M059J (cell line): ENCODE measurements at places on chromosomes 5 and 9.

DNA sequence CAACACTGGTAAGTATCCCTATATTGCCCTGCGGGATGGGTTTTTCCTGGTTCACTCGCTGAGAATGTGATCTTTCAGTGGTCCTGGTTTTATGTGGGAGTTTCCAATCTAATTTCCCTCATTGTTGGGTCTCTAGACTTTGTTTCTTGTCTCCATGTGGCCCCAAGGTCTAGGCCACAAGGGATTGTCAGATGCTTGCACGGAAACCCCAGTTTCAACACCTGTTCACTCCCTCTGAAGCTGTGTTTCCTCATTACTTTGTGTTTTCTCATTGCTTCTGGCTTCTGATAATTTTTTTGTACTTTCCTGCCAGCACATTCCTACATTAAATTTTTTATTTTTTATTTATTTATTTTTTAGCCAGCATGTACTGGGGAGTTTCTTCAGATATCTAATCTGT is 191.5 kb downstream of the TTLL11 start:
- DNase-seq, result no peak

- no peak for DNase-seq
Measured at GRCh38 chr5:51859624-51860023, 476.4 kb downstream of the ISL1 start.

DNA sequence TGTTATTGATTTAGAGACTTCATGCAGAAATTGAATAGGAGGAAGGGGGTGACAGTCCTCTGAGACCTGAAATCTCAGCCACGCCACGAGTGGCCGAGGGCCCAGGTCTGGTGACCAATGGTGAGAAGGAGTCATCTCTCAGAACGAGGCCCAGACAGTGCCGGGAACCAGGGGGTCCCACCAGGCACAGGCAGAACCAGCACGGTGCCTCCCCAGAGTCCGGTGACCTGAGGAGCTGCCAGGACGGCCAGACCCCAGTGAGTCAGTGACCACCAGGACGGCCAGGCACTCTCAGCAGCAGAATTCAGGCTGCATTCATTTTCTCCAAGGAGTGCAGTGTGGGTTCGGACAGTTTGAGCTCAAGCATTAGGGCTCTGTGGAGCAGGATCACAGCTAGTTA is 43.8 kb upstream of the NKD2 start:
- DNase-seq, result no peak

- no peak for DNase-seq
Measured at GRCh38 chr5:158812408-158812807, 287.3 kb downstream of the EBF1 start.
